ENCODE measurements at places on chromosomes 2 and 18. TPM values are rescaled to one million over a fixed set of nuclear protein-coding genes. Genes with fewer than 3 reads are reported as not detected.

DNA sequence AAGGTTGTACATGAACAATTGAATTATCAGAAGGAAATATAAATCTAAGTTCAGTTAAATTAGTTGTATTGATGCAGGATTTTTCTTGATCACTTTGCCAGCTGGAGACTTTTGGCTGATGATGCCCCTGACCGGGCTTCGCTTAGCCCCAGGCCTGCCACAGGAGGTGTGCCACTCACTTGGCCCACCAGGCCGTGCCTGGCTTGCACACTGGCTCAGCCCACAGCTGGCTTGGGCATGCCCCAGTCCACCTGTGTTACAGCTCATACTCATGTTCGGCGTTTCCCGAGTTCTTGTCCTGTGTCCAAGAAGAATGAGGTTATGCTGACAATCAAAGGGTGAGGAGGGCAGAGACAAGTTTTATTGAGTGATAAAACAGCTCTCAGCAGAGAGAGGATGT lies 773.9 kb upstream of the FANCL start:
- no peak for DNase-seq
- H3K27me3 ChIP-seq: no peaks in the 10 kb centered on the region
- no peaks in the 10 kb centered on the region for H3K4me1 ChIP-seq
- no peaks in the 10 kb centered on the region for H3K36me3 ChIP-seq

DNA sequence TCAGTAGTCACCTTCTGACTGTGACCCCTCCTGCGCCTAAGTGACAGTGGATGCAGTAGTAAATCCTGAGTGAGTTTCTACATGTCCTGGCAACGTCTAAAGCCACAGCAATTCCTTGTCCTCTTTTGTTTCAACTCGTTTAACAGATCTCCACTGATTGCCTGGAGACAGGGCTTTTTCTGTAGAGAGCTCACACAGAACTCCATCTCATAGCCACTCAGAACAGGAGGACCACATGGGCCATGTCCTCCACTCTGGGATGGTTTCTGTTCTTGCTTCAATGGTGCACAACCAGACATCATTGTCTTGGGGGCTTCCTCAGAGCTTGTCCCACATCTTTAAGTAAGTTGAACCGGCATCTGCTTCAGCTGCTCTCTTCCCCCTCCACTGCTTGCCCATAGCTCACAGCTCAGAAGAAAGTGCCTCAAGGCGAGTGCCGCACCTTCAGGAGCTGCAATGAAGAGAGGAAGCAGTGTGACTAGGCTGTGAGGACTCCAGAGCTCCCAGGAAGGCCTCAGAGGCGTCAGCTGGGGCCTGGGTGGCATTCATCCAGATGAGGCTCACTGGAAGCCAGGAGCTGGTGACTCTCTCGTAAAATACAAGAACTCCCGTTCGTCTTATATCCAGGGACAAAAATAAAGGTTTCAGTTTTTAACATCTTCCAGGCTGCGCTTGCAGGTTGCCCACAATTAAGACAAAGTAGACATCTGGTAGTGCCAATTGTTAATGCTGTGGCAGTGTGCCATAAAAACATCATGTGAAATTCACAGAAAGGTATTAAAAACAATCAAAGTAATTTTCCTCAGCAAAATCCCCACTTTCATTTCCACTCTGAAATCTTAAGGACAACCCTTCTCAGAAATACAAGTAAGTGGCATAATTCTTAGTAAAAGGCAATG lies 37.3 kb downstream of the ST3GAL5 start:
- H3K4me3 ChIP-seq: no peak overlapping the region
- H3K27ac ChIP-seq: no peak overlapping the region
- H3K36me3 ChIP-seq: peaks cover 18% of the 10 kb centered on the region
- peaks cover 4% of the 10 kb centered on the region for H3K4me1 ChIP-seq
- no peak for DNase-seq

Gene SAP130
- 6.1 TPM for total RNA-seq

- no peak overlapping the region for H3K27ac ChIP-seq
- peaks cover 11% of the 10 kb centered on the region for H3K27me3 ChIP-seq
- peak overlapping the region; percentile 87 for H3K4me3 ChIP-seq
- DNase-seq: peak; percentile 87
- no peaks in the 10 kb centered on the region for H3K36me3 ChIP-seq
These were observed 1.2 kb upstream of the AFTPH start for GRCh38 chr2:64522843-64523428.

Gene MTX2
- 27.2 TPM for total RNA-seq

All from IMR-90 (cell line).